WTC11 (cell line): ENCODE measurements at places on chromosomes 3 and 15. TPM values are rescaled to one million over a fixed set of nuclear protein-coding genes. Genes with fewer than 3 reads are reported as not detected.

DNA sequence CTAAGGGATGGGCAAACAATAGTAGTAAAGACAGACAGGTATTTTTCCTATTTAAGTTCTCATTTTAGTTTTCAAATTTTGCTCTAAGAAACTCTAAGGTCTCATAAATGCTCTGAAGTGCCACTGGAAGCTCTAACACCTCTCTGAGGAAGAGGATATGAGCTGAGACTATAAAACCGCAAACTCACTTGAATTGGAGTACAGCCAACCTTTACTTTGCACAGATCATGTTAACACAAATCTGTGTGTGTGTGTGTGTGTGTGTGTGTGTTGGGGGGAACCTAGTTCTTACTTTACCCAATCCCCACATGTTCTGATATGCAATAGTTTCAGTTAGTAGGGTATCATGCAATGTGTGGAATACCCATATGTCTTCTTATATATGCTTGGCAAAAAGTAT is 446.8 kb downstream of the CHL1 start:
- DNase-seq, result no peak
- H3K36me3 ChIP-seq, result peaks cover 60% of the 10 kb centered on the region
- H3K27ac ChIP-seq, result no peak overlapping the region
- no peak overlapping the region for H3K4me3 ChIP-seq
- H3K4me1 ChIP-seq, result no peaks in the 10 kb centered on the region

DNA sequence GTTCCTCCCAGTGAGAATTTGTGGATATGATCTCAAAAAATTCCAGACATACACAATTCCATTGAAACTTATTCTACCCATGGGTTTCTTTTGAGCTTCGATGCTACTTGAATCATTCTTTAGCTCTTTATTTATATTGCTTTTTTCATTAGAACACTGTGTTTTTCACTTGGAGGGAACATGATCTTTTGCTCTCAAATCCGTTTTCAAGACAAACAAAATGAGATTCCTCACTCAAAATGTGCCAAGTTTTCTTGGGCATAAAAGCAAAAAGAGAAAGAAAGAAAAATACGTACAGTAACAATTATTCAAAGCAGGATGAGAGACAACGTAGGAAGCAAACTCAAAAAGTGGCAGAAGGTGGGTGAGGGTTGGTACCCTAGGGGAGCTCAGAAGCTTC is 118.8 kb upstream of the PDZRN3 start:
- H3K4me1 ChIP-seq, result peaks cover 5% of the 10 kb centered on the region
- no peak for DNase-seq
- H3K4me3 ChIP-seq, result no peak overlapping the region
- no peaks in the 10 kb centered on the region for H3K27me3 ChIP-seq

- peaks cover 12% of the 10 kb centered on the region for H3K4me1 ChIP-seq
- no peak for DNase-seq
Measured at GRCh38 chr15:98077186-98077585, 116.7 kb downstream of the ARRDC4 start.

The TTC21A gene
- total RNA-seq, result 3.8 to 4.6 TPM (median 4.4 TPM) in 3 replicates

The FEZF2 gene
- total RNA-seq, result not detected in 3 replicates

The CACNA2D3 gene
- total RNA-seq, result 4.0 to 5.0 TPM (median 4.9 TPM) in 3 replicates

- DNase-seq, result no peak
- H3K27me3 ChIP-seq, result no peaks in the 10 kb centered on the region
- H3K36me3 ChIP-seq, result peaks cover 3% of the 10 kb centered on the region
- H3K4me1 ChIP-seq, result peaks cover 9% of the 10 kb centered on the region
Measured at GRCh38 chr3:179410331-179410730, 40.9 kb downstream of the GNB4 start.
